ENCODE measurements at places on chromosomes 7 and 10. TPM values are rescaled to one million over a fixed set of nuclear protein-coding genes. Genes with fewer than 3 reads are reported as not detected.

The RARRES2 gene
- 144 TPM for total RNA-seq

The FAM107B gene
- total RNA-seq = 3.7 TPM

The RASSF4 gene
- 40.0 TPM for total RNA-seq

The PNLIPRP1 gene
- total RNA-seq = not detected

The PRPS1L1 gene
- total RNA-seq = not detected

- no peak for DNase-seq
These were observed 11.6 kb downstream of the TMEM273 start for GRCh38 chr10:49176310-49177268.

- no peak for DNase-seq
These were observed 11.1 kb downstream of the OGA start for GRCh38 chr10:101807158-101807557.

GRCh38 chr7:26670290-26670689, 194.1 kb downstream of the SKAP2 start:
- no peak for DNase-seq

GRCh38 chr7:38746438-38746837, 115.3 kb upstream of the AMPH start:
- no peak for DNase-seq

DNA sequence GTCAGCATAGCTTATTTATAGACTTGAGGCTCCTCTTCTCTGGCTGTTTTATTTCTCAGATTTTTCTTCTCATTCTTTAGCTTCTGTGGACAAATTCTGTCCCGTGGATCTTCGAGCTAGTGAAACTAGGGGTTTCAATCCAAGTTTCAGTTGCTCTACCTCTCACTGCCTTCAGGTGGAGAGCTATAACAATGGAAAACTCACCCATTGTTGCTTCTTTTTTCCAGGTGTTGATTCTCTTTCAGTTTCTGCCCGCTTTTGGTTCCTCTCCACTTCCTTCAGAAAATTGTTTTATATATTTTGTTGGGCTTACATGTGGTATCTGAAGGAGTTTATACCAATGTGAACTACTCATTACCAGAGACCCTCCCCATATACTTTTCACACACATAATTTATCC, 266.1 kb downstream of the TCF7L2 start:
- no peak for DNase-seq

DNA sequence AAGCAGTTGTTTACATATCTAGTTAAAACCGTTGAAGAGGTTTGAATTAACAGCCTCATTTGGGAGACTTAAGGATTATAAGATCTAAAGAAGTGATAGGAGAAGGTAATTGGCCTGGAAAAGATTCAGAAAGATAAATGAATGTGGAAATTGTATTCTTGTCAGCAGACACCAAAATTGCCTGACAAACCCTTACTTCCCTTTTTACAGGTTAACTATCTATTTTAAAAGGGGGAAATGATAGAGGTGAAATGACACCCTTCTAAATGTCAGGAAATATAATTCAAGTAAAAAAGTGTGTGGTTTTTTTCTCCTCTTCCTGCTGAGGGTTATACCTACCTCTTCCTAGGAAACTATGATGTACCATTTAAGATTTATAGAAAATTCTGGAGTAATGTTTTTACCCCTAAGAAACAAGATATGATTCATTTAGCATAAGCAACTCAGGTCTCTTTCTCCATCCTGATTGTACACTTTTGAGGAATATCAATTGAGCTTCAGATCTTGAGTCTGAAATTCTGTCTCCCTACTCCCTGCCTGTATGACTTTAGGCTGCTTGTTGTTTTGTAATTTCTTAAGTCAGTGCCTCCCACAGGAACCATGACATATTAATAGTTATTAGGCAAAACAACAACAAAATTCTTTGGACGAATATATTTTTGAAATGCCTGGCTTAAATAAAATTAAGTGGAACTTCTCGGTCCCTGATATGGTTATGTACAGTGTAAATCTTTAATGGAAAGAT, 250.4 kb downstream of the RNLS start:
- no peak for DNase-seq

DNA sequence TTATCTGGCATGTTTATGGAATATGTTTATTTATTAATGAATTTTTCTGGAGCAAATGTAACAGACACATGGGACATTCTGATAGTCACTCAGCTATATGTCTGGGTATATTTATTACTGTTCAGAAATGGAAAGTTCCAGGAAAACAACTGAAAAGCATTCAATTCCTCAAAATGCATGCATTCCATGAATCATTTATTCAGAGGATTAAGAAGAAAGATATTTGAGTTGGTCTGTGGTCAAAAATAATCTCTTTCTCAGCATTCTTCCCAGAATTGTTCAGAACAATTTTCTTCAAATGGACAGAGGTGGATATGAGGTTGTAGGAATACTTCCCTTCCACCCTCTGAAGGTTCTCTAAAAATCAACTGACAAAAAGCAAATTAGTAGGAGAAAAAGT, 97.6 kb upstream of the ITGB1 start:
- DNase-seq = no peak

DNA sequence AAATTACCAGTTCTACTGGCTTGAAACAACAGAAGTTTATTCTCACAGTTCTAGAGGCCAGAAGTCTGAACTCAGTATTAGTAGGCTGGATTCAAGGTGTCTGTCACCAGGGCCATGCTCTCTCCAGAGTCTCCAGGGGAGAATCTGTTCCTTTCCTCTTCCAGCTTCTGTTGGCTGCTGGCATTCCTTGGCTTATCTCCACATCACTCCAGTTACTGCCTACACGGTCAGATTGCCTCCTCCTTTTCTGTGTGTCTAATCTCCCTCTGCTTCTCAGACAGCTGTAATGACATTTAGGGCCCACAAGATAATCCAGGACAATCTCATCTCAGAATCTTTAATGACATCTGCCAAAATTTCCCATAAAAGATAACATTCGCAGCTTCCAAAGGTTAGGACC, 36.6 kb downstream of the MAPK8 start:
- DNase-seq = no peak

DNA sequence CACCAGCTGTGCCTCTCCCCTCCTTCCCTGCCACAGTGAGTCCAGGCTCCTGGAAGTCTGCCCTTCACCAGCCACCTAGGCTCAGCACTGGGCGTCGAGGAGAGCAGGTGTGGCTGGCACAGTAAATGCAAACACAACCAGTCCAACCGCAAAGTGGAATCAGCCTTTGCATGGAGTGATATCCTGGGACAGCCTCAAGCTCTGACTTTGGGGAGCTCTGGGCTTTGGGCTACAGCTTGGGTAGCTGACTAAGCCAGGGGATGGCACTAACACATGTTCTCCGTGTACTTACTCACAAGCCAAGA, 312.4 kb downstream of the KCNMA1 start:
- DNase-seq = no peak

GRCh38 chr10:33938001-33938400, 603.5 kb upstream of the NRP1 start:
- no peak for DNase-seq

DNA sequence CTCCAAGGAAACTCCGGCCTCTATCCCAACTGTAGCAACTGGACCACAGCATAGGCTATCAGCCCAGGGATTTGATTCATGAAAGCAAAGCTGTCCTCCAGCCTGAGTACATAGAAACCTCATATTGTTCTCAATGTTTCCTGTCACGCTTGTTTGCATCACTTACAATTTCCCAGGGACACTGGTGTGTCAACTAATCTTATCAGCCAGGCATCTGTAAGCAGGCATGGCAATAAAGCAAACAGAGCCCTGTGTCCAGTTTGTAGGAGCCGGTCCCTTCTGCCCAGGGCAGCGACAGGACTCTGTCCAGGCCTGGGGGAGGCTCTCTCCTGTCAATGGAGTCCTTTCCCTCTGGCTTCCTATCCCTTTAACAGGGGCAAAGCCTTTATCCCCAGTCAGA, 23.0 kb upstream of the CDHR3 start:
- no peak for DNase-seq
